ENCODE measurements at places on chromosomes 3 and 15.

DNA sequence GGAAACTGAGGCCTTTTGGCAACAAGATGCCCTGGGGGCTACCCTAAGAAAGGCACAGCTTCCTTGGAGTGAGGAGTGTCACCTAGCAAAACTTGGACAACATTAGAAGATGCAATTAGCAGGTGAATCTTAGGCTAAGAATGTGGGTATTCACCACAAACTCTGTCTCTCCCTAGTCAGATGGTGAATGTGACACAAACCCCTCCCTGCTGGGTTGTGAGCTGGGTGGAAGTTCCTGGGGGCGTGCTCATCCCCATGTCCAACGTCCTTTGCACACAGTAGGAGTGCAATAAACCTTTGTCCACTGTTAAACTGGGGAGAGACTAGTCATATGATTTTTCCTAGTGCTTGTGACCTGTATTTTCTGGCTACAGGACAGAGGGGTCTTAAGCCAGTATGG is 67.1 kb upstream of the SH3GL3 start:
- no peak for DNase-seq

GRCh38 chr15:73996939-73997338 is 2.4 kb downstream of the PML start:
- no peak for DNase-seq

- no peak for DNase-seq
These were observed 45.0 kb upstream of the PCSK6 start for GRCh38 chr15:101534376-101534970.

DNA sequence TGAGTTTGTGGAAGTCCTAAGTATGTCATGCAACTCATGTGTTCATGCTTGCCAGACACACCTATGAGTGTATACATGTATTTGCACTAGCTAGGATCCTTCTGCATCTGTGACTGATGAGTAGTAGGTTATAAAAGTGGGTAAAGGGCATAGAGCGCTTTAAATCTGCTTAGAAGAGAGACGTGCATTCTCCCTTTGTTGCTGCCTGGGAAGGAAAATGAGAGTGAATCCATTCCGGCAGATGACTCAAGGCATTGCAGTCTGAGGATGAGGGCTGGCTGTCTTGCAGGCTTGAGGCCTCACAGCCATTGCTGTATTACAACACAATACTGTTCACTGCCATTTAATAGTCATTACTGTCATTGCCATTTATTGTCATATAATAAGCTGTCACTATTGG is 120.8 kb upstream of the UMPS start:
- DNase-seq, result no peak

DNA sequence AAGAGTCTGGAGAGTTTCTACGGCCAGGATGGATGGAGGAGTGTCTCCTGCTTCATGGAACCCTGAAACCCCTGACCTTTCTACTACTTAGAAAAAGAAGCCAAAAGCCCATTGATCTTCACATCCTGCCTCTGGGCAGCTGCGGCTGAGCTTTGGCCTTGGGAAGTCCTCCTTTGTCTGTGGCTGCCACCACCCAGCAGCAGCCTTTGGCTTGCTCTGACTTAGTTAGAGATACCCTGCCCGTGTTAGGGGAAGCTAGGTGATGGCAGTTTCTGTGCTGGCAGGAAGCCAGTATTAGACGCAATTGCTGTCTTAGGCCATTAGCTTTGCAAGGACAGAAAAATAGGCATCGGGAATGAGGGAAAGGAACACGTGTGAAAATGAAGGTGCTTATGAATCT is 18.8 kb downstream of the APH1B start:
- no peak for DNase-seq

DNA sequence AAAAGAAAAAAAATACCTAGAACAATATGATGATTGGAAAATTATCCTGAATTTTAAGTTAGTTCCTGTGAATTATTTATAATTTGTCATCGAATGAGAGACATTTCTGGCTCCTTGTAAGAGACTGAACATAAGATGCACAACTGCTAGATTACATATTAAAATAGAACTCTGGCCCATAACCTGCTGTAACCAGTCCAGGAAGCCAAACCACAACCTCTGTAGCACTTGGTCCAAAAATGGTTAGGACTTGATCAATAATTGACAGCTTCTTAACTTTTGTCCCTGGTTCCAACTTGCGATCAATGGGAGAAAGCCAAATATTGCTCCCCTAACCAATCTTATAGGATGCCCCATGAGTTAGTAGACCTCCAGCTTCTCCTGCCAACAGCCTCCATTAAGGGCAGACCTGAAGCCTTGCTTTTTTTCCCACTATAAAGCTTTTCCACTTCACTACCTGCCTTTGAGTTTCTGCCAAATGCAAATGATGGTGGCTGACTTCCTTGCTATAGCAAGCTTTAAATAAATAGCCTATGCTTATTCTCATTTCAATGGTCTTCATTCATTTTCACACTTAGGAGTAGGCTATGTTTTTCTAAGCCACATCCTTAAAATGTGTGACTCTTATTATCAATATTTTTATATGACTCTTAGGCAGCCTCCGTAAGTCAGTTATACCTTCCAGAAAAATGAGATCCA is 224.0 kb upstream of the ARHGEF26 start:
- DNase-seq, result no peak

DNA sequence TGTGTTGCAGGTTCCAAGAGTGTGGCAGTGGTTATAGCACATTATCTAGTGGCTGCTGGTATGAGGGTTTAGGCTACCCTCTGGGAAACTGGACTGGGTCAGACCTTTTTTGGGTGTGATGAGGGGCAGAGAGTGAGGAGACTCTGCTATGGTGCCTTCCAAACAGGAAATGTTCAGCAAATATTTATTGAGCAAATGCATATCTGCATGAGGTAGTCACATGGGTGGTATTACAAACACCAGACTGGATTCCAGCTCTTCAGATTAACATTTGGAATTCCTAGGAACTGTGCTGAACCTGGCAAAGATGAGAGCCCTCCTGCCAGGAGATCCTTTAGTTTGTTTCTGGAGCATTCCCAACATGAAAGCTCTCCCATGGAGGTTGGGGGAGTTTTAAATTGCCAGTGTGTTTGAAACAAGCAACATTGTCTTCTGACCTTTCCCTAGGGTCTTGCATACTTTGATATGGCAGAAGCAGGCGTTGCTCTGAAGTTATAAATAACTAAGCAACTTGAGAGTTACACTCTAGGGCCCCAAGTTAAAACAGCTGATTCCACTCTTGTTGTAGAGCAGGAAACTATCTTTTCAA is 341.2 kb upstream of the C2CD4B start:
- DNase-seq, result no peak

- no peak for DNase-seq
These were observed 86.9 kb upstream of the MEX3B start for GRCh38 chr15:82132742-82133141.

DNA sequence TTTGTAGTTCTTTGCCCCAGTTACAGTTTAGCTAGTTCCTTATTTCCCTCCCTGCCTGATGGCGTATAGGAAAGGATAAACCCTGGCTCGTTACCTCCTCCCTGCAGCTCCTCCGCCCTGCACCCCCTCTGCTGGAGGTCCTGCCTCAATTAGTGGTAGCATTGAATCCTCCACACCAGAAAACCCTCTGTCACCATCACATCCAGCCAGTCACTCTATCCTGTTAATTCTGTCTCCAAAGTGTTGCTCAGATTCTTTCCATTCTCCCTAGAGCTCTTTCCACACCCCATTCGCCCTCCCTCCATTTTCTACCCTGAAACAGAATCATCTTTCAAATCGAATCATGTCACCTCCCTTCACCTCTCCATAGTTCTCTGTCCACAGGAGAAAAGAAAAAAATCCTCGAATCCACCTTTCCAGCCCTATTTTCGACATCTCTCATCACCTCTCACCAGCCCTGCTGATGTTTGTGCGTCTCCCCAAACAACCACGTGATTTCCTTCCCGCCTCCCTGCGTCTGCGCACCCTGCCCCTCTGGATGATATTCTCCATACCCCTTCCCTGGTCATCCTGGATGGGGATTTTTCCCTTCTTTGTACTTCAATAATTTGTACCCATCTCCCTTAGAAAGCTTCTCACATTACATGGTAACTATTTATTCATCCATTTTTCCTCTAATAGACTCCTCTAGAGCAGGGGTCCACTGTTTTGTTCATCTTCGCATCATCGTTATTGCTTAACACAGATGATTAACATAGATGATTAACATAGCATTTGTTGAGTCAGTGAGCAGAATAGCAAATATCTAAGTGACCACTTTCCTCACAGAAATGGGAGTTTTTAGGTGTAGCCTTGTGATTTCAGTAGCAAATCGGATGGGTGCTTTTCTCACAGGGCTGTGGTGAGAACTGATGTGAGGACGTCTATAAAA is 37.1 kb downstream of the MAP3K13 start:
- DNase-seq, result no peak

DNA sequence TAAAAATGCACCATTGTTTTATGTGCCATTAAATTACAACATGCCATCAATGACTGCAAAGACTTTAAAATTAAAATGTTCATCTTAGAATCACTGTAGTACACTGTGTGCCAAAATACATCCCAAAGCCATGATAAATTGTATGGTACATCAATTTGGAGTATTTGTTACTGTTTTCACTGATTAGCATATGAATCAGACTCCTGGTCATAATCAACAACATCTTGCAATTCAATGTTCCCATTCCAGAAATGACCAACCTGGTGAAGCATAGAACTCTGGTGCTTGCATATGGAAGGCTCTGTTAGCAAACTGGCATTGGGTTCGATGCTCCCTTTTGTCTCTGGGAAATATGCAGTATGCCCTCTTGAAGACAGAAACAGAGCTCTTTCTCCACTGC is 22.5 kb downstream of the LYSMD2 start:
- DNase-seq, result no peak

- no peak for DNase-seq
These were observed 7.5 kb downstream of the DET1 start for GRCh38 chr15:88538972-88539371.

DNA sequence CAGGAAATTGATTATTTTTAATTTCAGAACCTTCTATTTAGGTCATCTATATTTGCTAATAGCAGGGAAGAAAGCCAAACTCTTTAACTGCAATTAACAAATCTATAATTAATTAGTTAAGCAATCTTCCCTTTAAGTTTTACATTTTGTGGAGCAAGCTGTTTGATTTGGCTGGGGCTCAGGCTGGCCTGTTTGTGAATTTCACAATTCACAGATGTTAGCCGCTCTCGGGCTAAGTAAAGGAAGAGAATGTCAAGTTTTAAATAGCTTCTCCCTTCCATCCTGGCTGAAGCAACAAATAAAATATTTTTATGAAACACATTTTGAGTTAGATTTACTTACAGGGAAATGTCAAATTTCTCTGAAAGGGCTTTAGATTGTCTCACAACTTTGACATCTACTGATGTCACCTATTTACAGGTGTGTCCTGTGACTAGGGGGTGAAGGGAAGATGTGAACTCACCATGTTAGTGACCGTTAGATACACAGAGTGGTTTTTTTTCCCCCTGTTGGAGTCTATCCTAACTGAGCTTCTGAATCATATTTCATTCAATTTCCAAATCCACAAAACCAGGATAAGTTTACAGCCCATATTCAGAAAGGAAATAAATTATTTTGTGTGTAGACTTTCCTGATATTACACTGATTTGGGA is 1.3 kb upstream of the TP63 start:
- DNase-seq, result no peak

- DNase-seq, result no peak
These were observed 226.7 kb upstream of the FEZF2 start for GRCh38 chr3:62600033-62600432.

DNA sequence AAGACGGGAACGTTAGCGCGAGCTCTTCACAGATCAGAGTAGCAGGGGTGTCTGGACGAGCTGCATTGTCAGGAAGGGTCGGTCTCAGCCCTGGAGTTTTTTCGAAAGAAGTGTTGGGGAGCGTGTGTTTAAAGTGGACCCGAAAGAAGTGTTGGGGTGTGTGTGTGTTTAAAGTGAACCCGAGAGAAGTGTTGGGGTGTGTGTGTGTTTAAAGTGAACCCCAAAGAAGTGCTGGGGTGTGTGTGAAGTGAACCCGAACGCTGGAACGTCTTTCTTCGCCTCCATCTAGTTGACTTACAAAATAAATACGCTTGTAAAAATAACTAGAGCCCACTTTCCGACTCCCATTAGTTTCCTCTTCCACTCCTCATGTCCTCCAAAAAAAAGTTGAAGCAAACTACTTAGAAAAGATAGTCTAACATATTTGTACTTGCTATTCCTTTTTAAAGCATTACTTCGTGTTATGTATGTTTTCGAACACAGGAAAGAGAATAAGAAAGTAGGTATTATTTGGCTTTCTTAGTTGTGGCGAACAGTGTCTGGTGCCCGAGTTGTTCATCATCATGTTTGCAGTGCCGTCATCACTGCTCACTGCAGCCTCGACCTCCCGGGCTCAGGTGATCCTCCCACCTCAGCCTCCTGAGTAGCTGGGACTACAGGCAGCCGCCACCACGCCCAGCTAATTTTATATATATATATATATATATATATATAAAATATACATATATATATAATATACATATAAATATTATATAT is 1.0 kb downstream of the LRCH3 start:
- no peak for DNase-seq

DNA sequence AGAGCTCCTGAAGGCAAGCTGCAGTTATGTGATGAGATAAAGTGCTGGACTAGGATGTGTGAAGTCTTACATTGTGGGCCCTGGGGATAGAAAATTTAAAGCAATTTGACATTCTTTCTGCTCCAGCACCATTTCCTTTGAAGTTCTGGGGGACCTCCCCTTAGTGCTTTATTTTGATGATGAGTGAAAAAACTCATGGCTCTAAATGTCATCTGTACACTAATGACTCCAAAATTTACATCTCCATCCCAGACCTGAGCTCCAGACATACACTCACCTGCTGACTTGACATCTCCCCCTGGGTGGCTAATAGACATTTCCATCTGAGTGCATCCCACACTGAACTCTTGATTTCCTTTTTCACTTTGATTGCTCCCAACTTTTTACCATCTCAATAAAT is 276.4 kb downstream of the EPHB1 start:
- no peak for DNase-seq

GRCh38 chr3:18847583-18848197 is 300.6 kb upstream of the KCNH8 start:
- no peak for DNase-seq

- DNase-seq, result no peak
These were observed 74.6 kb downstream of the PRICKLE2 start for GRCh38 chr3:64150623-64151207.

DNA sequence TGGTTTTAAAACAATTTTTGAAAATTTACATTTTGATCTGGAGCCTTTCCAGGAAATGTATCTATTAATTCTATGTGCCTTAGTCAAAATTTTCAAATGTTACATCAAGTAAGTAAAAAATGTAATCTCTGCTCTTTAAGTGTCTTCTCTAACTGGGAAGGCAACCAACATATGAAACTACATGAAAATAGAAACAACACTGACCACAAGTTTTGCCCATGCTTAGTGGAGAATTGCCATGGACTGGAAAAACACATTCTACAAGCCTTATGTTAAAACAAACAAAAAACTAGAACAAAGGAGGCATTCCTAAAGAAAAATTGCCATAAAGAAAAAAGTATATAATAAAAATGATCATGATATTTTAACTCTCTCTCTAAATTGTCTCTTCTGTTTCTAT is 75.9 kb upstream of the SPRED1 start:
- no peak for DNase-seq
